ENCODE measurements at places on chromosomes 2 and 18.

- peak; percentile 50 for DNase-seq
Observed at GRCh38 chr2:207546822-207547221, 17.1 kb downstream of the CREB1 start.

- DNase-seq, result peak; percentile 17
Observed at GRCh38 chr2:8636721-8637636, 44.9 kb upstream of the ID2 start.

GRCh38 chr2:234095301-234095700 lies 44.8 kb downstream of the SPP2 start:
- DNase-seq, result no peak

DNA sequence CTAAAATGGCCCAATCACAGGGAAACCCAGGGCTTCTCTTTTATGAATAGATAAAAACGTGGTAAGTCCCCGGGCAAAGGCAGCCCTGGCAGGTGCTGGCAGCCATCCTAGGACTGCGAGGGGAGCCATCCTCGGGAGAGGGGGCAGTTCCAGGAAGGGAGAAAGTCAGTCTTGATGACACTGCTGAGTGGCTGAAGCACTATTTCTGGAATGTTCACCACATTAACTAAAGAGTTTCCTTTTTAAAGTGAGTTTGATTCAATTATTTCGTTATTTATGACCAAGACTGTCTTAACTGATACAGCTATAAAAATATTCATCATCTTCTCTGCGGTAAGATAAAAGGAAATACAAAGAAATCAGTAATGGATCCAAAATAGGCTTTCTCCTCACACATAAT lies 20.4 kb downstream of the TTR start:
- DNase-seq, result no peak

DNA sequence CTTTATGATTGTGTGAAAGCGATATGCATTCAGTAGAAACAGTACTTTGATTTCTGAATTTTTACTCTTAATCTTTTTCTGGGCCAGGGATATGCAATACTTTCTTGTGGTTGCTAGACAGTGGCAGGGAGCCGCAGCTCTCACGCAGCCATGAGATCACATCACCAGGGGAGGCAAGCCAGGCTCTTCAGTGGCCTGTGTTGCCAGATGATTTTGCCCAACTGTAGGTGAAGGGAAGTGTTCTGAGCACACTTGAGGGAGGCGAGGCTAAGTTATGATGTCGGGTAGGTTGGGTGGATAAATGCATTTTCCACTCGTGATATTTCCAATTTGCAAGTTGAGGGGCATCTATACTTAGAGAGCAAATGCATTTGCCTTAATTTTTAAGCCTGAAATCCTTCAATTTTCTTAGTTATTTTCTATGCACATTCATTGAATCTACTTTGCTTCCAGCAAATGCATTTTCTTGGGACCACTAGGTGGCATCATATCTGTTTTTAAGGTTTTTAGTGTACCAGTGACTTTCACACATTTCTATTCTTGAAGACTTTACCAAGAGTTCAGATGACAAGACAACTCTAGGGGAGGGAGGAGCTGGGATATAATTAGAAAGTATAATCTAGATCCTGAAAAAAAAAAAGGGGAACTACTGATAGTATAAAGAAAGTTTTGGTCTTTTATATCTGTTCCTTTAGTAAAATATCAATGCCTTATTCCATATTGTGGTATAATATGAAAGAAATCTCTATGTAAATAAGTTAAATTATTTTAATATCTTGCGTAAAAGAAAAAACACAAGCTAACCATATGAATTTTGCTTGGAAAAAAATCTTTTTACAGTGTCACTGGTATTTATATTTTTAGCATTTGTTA lies 643.3 kb downstream of the SOCS6 start:
- no peak for DNase-seq

DNA sequence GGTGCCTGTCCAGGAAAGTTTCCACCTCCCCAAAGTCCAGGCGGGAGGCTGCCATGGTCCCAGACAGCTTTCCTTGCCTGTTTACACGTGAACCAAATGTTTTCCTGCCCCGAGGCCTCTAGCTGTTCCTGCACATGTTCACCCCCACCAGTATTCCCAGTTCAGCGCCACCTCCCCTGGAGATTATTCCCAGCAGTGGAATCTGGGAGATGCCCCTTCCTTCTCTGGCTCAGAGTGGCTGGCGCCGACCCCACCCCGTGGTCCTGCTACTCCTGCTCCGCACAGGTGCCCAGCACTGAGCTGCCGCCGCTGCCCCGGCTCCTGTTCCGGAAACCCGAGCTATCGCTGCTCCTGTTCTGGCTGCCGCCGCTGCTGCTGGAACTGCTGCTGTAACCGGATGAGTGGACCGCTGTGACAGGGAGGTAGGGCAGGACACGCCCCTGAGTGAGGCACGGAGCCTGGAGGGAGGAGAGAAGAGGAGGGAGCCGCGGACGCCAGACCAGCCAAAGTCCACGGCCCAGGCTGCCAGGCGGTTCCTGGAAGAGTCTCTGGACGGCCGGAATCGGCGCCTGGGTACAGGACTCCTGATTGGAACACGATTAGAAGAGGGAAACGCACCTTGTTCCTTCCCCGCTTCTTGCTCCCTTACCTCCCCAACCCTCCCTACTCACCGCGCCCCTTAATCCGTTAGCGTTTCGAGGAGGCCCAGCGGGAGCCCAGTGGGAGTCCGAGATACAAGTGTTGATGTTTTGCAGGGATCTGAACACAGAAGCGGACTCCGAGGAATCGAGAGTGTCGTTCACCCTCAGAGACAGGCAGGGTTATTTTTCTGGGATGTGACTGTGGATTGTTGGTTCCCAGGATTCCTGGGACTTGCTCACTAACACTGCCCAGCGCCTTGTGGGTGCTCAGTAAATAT lies at the start of gene PDE11A:
TSS of gene PDE11A (minus strand) at position 395 of the 919 bp plus-strand sequence. CDS start at position 55, 340 bp downstream.
- DNase-seq, result peak; percentile 6

GRCh38 chr18:57776354-57776753 lies 26.8 kb downstream of the ATP8B1 start:
- no peak for DNase-seq

DNA sequence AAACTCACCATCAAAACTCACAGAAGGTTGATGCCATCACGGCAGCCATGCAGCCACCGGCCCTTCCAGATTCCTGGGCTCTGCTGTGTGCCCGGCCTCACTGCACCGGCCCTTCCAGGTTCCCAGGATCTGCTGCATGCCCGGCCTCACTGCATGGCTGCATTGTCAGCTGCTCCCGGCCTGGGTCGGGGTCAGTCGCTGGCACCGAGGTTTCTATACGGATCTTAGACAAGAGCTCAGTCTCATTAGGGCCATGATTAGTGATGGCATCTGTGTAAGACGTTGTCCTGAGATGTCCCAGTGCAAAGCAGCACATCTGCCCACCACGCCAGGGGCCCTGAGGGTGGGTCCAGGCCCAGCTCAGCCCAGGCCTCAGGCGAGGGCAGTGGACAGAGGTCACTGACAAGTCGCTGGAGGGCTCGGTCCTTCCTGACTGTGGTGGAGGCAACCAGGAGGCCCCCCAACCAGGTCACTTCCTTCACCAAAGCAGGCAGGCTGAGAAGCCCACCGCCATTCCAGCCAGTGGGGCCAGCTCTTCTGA lies 29.4 kb downstream of the TMEM18 start:
- DNase-seq, result no peak

DNA sequence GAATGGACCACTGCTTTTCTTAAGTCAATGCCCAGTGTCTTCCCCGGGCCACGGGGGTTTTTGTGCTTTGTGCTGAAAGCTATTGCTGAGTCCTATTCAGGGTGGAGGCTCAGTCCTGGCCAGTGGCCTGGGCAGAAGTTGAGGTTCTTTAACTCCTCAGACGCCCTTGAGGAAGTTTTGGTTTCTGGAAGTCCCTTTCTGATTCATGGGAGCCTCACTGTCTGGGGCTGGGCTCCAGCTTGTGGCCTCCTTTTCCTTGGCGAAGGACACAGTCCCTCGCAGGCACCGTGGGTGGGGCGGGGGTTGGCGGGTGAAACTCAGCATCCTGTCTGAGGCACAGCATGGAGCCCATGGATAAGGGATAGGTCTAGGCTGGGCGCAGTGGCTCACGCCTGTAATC lies 465.2 kb upstream of the HS6ST1 start:
- DNase-seq, result no peak

DNA sequence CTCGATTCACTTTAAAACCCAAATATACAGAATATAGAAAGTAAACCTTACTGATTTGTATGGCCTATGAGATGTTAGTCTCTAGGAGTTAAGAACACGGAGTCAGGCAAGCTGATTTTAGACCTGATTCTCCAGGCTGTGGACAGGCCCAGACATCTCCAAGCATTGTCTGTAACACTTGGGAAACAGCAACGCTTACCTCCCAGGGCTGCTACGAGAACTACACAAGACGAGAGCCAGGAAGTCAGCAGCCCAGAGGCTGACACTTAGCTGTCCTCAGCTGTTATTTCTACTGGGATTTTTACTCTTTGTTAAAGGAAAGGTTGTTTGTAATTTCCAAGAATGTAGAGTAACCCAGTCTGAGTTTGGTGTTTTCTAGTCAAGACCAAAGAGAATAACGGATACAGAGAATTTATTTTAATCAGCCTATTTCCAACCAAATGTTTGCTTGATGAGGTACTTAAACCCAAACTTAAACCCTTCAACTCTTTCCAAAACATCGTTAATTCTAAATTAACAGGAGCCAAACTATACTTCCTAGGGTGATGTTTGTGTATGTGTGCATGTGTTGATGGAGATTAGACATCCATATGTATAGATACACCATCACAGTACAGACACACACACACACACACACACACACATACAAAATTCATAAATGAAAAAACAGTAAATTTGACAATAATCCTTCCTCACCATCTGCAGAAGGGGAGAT lies 123.4 kb downstream of the LAMA1 start:
- DNase-seq, result no peak

DNA sequence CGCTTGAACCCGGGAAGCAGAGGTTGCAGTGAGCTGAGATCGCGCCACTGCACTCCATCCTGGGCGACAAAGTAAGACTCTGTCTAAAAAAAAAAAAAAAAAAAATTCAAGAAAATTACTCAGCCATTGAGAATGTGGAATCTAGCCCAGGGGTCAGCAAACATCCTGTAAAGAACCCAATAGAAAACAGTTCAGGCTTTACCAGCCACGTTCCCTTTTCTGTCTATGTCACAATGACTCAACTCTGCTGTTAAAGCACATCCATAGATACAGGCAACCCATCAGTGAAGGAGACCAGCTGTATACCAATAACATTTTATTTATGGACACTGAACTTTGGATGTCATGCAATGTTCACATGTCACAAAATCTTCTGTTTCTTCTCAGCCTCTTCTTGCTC lies 435.6 kb upstream of the GYPC start:
- DNase-seq, result no peak

- no peak for DNase-seq
Observed at GRCh38 chr2:72689579-72690195, 136.1 kb downstream of the EXOC6B start.

DNA sequence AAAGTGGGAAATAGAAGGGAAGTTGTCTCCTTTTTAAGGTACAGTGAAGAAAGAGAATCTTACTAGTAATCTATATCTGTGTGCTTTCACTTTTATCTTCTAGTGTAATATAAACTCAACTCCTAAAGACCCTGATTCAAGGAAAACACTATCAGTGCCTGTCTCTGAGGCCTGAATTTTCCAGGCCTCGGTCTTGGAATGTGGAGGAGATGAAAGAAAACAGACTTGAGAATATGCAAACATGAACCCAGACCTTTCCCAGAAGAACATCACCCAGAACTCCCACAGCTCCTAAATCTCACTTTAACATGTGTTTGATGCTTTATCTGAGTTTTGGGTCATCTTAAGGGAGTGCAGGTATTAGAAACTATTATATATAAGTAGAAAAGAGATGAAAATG lies 51.8 kb downstream of the EPB41L5 start:
- DNase-seq, result no peak

GRCh38 chr2:136770384-136770783 lies 5.0 kb downstream of the THSD7B start:
- DNase-seq, result no peak

GRCh38 chr2:215010390-215010789 lies 128.0 kb downstream of the ABCA12 start:
- no peak for DNase-seq

DNA sequence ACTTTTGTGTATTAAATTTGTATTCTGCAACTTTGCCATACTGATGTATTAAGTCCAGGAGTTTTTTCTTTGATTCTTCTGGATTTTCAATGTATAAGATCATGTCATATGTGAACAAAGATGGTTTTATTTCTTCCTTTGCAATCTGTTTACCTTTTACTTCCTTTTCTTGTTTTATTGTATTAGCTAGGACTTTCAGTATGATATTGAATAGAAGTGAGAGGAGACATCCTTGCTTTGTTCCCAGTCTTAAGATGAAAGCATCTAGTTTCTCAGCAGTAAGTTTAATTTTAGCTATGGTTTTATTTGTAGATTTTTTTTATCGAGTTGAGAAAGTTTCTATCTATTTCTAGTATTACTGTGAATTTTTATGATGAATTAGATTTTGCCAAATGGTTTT lies 25.5 kb downstream of the VRK2 start:
- no peak for DNase-seq

- DNase-seq, result no peak
Observed at GRCh38 chr2:11377928-11378545, 33.6 kb upstream of the ROCK2 start.

- no peak for DNase-seq
Observed at GRCh38 chr2:186009341-186009740, 270.7 kb downstream of the FSIP2 start.

GRCh38 chr2:240909216-240909974 lies 3.3 kb downstream of the CROCC2 start:
- DNase-seq, result no peak

DNA sequence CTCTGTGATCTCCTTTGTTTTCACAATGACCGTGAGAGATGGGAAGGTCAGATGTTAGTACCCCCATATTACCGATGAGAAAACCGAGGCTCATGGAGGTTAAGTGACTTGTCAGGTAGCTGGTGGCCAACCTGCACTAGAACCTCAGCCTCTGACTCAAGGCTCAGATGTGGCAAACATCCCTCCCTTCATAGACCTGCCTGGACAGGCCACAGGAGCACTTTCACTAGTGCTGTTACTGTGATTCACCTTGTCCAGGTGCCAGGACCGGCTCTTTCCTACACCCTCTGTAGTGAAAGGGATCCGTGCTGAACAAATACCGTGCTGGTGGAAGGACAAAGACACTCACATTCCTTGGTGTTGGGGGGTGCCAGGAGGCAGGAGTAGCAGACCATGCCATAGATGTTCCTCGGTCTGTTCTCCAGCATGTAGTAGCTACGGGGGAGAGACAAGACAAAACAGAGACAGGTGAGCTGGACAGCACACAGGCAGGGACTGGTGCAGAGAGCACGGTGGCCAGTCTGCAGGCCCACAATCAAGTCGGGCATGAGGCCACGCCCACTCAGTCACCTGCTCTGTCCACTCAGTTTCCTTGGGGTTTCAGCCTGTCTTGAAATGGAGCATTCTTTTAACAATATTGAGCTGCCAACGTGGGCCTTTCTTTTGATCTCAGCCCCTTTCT lies 65.9 kb downstream of the EDAR start:
- no peak for DNase-seq

GRCh38 chr2:217990791-217991465 lies 11.9 kb downstream of the TNS1 start:
- no peak for DNase-seq

DNA sequence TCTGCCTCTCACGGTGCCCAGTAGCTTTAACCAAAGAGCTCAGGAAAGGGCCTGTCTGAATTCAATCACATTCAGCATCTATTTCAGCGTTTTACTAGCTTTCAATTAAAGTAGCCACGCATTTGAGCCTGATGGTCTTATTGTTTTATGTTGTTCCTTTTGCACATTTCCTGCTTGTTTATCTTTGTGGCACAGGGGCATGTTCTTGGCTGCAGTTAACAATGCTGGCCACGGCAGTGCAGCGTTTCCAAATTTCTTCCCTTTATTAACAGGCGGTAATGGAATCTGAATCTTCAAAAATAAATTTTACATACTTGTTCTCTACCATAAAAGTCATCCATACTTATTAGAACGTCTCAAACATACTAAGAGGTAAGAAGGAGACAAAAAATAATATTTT lies 46.2 kb downstream of the HPCAL1 start:
- no peak for DNase-seq
